ENCODE measurements at places on chromosomes 6 and 20.
A peak's percentile ranks its signal among the peaks of the same experiment; 100 is the strongest.

- no peak for DNase-seq
These were observed 33.4 kb upstream of the IL17A start for GRCh38 chr6:52152711-52153160.

- DNase-seq, result no peak
These were observed 3.8 kb downstream of the ELOVL5 start for GRCh38 chr6:53344969-53345368.

GRCh38 chr6:128363020-128363813 is 157.2 kb downstream of the PTPRK start:
- DNase-seq, result no peak

GRCh38 chr6:7763881-7764280 is 38.0 kb downstream of the BMP6 start:
- DNase-seq, result peak; percentile 79

DNA sequence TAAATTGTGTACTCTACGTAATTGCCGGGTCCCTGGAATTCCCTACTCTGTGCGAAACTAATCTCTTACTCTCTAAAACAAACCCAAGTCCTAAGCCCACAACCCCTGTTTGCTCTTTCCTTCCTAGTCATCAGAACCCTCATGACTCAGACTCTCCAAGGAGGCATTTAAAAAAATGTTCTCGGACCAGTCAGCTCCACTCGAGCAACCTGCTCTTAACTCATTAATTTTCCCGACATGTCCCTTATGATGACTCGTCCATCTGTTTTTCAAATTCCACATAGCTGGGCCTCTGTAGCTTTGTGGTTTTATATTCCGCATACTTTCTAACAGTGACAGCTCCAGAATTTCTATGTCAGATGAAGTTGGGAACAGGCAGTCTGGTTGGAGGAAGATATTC is 2.6 kb upstream of the MUC22 start:
- DNase-seq, result peak; percentile 4
